NCI-H1092 (cell line): ENCODE measurements at places on chromosomes 7 and 10.
A peak's percentile ranks its signal among the peaks of the same experiment; 100 is the strongest.

- peak; percentile 64 for DNase-seq
Measured at GRCh38 chr7:117020591-117020973, 67.3 kb downstream of the ST7 start.

- DNase-seq, result no peak
Measured at GRCh38 chr10:126060261-126060931, 164.0 kb downstream of the FANK1 start.

GRCh38 chr10:43254199-43254730 is 12.6 kb downstream of the RASGEF1A start:
- DNase-seq, result no peak

DNA sequence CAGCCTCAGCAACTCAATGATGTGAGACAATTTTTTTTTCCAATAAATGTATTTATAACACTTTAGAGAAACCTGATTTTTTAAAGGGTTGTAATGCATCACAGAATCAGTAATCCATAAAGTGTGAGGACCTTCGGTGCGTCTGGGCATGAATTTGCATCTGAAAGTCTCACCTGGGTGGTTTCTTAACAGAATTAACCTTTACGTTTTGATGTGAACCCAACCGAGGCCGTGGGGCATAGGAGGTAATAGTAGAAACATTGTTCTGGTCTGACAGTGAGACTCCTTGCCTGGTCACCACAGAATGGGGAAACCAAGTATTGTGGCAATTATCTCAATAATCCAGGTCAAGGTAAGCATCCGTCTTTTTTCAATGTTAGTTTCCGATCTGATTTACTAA is 114.6 kb downstream of the PRKCQ start:
- no peak for DNase-seq

DNA sequence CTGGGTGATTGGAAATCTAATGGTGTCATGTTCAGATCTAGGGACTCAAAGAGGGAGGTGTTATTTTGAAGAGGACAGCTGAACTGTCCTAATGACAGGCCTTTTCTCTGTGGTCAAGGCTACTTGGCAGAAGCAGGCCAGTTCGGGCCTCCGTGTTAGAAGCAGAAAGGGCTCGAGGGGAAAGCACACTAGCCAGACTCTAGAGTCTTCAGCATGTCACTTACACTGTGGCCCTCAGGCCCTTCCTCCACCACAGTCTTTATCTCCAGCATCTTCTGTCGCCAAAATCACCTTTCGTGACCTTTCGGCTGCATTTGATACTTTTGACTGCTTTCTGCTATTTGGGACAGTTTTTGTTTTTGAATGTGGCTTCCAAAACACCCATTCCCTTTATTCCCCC is 123.3 kb downstream of the CNNM2 start:
- DNase-seq, result no peak

GRCh38 chr7:87850836-87851593 is 25.1 kb downstream of the SLC25A40 start:
- no peak for DNase-seq

DNA sequence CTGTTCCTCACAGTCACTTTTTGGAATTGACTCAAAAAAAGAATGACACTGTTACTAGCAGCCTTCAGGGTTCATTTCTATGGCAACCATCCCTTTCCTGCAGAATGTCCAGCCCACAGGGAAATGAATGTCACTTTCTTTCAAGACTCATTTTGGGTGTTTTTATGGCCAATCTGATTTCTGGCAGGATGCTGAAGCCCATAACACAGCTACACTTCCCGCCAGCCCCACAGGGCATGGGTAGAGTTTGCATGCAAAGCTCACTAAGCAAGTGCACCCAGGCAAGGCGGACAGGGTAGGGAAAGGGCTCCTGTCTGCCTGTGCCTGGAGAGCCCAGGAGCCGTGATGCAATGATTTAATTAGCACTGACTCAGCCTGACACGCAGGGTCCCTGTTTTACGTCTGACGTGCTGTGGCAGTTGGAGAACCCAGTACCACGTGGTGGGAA is 26.1 kb upstream of the GPAM start:
- DNase-seq, result no peak

GRCh38 chr7:40175725-40176510 is 41.1 kb downstream of the SUGCT start:
- DNase-seq, result no peak

- DNase-seq, result no peak
Measured at GRCh38 chr10:114179148-114179547, at the start of gene TDRD1. Gene TDRD1, plus strand, starts transcription at chr10:114179353. Its CDS starts 8,479 bp downstream, at chr10:114187832.

- peak; percentile 50 for DNase-seq
Measured at GRCh38 chr7:135512135-135512887, 2.4 kb upstream of the CNOT4 start.

DNA sequence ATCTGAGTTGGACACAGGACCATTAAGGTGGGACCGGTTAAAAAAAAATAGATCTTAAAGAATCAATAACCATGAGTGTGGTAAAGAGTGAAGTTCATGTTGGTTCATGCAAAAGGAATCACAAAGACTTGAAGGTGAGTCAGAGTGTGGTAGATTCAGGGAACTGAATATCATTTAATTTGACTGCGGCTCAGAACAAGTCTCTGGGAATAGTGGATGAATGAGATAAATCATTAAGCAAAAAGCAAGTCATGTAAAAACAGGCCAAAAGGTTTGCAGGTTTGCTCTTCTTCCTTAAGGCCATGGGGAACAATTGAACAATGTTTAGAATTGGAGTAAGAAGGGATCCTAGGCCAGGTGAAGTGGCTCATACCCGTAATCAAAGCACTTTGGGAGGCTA is 385.8 kb downstream of the ETV1 start:
- DNase-seq, result no peak

DNA sequence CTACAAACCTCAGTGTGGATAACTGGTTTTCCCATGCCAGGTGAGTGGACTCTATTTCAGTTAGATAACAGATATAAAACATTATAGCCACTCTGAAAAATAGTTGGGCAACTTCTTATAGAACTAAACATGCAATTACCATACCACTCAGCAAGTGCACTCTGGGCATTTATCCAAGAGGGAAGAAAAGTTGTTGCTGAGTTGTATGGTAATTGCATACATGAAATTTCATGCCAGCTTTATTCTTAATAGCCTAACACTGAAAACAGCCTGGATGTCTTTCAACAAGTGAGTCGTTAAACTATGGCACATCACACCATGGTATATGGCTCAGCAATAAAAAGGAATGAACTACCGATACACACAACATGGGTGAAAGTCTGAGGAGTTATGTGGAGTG is 10.6 kb upstream of the UPP1 start:
- no peak for DNase-seq

DNA sequence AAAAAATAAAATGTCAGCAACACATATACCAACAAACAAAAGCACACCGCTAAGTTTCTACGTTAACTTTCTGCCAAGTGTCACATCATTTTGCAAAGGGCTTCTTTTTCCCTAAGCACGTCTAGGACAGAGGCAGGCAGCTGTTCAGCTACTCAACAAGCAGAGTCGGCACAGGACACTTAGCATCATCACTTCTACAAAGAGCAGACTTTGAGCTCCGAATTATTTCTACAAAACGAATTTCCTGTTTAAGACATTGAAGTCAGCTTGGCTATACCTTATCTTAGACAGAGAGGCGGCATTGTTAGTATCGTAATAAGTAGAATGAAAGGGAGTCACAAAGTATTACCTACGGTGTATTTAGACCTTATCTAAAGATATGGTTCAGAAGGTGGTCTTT is 110.1 kb downstream of the SVIL start:
- DNase-seq, result no peak

DNA sequence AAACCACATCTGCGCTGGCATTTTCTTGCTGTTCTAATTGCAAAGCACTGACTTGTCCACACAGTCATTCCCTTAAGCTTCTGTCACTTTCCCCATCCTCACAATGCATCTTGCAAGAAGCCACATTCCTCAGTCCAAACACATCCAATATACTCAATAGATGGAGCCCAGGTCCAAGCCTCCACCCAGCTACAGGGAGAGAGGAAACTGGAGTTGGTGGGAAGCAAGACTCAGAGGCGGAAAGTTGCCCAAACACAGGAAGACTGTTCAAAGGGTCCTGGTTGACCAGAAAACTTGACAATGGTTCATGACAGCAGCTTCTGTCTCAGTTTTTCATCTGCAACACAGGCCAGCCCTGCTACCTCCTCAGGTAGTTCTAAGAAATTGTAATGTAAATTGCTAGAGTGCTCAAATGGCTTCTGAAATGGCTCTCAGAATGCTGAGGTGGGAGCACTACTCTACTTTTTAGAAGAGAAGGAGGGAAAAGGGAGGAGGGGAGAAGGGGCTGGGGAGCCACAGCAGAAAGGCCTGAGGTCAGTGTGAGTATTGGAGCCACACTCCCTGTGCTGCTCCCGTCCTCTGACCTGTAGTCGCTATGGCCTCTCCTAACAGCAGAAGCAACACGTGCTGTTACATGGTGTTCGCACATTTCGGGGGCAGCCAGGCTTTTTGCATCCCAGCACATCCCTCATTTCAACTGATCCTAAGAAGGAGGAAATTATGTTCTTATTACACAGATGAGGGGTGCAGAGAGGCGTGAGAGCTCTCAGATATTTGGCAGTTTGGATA is 46.9 kb upstream of the GPR26 start:
- no peak for DNase-seq

DNA sequence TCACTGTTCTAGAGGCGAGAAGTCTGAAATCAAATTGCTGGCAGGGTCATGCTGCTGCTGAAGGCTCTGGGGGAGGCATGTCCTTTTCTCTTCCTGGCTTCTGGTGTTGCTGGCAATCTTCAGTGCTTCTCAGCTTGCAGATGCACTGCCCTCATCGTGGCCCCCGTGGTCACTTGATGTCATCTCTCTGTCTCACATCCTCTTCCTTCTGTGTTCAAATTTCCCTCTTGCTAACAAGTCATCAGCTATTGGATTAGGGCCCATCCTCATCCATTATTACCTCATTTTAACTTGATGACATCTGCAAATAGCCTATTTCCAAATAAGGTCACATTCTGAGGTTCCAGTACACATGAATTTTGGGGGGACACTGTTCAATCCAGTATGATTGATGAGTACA is 36.6 kb upstream of the SRGN start:
- no peak for DNase-seq

DNA sequence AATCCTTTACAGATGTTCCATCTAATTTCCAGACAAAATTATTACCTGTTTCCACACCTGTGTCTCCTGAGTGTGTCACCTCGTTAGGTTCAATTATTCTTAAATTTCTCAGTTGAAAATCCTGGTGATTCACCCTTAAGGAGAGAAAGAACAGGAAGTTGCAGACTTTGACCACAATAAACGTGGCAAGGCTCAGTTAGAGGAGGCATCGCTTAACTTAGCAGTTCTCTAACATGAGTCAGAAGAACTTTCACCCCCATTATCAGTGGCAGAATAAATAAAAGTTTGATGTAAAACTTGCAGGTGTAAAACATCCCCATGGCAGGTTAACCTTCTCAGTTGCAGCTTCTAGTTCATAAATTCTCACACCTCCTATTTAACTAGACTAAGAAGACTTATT is 8.3 kb downstream of the XPNPEP1 start:
- DNase-seq, result no peak

- DNase-seq, result no peak
Measured at GRCh38 chr10:98316661-98317060, 48.7 kb upstream of the LOXL4 start.

DNA sequence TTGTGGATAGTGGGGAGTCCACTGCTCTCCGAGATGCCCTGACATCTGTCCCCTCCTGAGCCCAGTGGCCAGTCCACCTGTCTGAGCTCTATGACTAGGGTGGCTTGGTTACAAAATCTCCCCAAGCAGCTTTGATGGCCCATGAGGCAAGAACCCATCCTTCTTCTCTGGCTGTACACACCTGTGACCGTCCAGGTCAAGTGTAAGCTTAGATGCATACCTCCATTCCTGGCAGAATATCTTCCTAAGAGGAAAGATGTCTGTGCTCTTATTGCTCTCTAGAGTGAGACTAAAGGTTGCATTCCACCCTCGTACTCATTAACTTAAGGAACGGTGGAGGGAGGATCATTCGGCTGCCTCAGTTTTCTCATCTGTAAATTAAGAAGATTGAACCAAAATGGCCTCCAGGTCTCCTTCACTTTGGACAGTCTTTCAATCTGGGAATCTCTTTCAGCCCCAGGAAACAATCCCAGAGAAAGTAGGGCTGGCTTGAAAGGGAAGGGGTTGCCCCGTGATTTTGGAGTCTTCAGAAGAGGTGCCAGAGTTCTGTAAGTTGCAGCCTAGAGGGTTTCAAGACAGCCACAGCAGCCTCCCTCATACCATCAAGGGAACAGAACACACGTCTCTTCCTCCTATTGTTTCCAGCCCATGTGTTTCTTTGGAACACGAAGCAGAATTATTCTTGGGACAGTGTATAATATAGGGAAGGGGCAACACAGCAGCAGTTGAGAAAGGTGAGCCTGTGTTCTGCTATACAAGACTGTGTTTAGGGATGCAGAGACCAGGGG is 5.5 kb downstream of the HOXA4 start:
- no peak for DNase-seq

DNA sequence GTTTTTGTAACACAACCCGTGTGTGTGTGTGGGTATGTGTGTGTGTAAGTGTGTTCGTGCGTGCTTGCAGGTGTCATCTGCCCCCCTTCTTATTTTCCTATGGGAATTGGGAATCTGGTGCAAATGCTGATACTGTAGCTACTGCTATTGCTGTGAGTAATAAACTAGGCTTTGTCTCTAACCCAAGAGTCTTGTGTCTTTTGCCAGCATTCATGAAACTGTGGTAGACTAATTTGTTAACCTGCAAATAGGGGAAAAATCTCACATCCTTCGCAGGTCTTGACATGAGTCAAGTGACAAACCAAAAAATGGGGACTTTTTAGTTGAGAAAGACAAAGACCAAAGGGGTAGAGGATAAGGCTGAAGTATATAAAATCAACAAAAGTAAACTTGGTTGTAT is 57.9 kb upstream of the FAM133B start:
- no peak for DNase-seq

- no peak for DNase-seq
Measured at GRCh38 chr7:116490351-116490750, 9.2 kb upstream of the CAV2 start.

DNA sequence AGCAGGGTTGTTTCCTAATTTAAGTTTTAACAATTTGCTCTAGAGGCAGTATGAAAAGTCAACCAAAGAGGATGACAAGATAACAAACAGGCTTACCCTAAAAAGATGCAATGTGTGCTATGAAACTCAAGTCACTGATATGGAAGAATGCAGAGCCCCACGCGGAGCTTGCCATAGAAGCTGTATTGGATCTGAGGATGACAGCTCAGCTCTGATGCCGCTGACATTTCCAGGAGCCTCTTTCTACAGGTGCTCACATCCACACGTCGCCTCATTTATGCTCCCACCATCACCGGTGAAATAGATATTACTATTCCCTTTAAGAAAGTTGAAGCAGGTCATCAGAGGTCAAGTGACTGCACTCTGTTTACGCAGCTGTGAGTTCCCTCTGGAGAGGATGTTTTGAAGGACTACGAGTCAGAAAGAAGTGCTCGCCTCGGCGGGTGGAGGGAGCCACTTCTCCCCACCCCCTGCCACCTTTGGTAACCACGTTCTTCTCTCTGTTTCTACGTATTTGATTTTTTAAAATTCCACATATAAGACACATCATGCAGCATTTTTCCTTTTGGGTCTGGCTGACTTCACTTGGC is 275.4 kb downstream of the GLRX3 start:
- peak; percentile 23 for DNase-seq

GRCh38 chr7:92053312-92053711 is 81.0 kb downstream of the CYP51A1 start:
- DNase-seq, result no peak
